Thymus (tissue), 14 donors: ENCODE measurements at places on chromosomes 6 and 20. TPM values are rescaled to one million over a fixed set of nuclear protein-coding genes. Genes with fewer than 3 reads are reported as not detected.
A peak's percentile ranks its signal among the peaks of the same experiment; 100 is the strongest.

LAMA4 gene
- total RNA-seq = 15.2 TPM

KCTD20 gene
- 49.9 TPM for total RNA-seq

BPIFB2 gene
- total RNA-seq = 0.05 TPM

PRICKLE4 gene
- total RNA-seq = 0.38 TPM

TREML1 gene
- total RNA-seq = 2.3 TPM

AVP gene
- 0.33 TPM for total RNA-seq

DNA sequence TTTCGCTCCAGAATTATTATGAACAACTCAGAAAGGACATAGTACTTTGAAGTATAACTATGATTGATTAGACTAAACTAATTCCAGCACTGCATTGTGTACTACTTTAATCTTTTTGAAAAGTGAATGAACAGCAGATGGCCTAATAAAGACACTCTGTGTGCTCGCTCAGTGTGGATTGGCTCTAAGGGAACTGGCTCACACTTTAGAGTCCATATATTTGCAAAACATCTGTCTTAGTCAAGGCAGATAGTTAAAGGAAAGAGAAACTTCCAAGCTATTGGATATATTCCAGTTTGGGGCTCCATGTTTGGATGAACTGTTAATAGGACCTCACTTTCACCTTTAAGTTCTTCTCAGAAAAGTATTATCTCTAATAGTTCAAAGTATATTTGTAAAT lies 218.9 kb downstream of the EYA4 start:
- no peak overlapping the region for H3K4me3 ChIP-seq
- H3K36me3 ChIP-seq = no peaks in the 10 kb centered on the region
- H3K4me1 ChIP-seq = no peaks in the 10 kb centered on the region
- H3K27ac ChIP-seq = no peak overlapping the region
- no peak for DNase-seq
- H3K27me3 ChIP-seq = no peaks in the 10 kb centered on the region

DNA sequence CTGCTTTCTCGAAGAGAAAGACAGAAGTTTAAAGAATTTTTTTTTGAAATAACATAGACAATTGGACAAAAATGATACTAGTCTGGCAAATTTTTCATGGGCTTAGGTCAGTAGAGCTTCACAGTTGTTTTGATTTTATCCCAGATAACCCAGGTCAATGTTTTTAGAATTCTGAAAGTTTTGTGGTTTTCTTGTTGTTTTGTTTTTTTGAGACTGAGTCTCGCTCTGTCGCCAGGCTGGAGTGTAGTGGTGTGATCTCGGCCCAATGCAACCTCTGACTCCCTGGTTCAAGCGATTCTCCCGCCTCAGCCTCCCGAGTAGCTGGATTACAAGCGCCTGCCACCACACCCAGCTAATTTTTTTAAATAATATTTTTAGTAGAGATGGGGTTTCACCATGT lies 22.8 kb downstream of the KIF13A start:
- DNase-seq = no peak
- no peak overlapping the region for H3K4me3 ChIP-seq
- H3K27ac ChIP-seq = no peak overlapping the region
- H3K27me3 ChIP-seq = no peaks in the 10 kb centered on the region
- no peaks in the 10 kb centered on the region for H3K36me3 ChIP-seq
- no peaks in the 10 kb centered on the region for H3K4me1 ChIP-seq

- no peaks in the 10 kb centered on the region for H3K4me1 ChIP-seq
- H3K27ac ChIP-seq = no peak overlapping the region
- H3K27me3 ChIP-seq = no peaks in the 10 kb centered on the region
- no peak overlapping the region for H3K4me3 ChIP-seq
Observed at GRCh38 chr6:103979308-103979707, 880.4 kb downstream of the HACE1 start.

- no peaks in the 10 kb centered on the region for H3K36me3 ChIP-seq
- no peak for DNase-seq
- no peak overlapping the region for H3K27ac ChIP-seq
Observed at GRCh38 chr20:35225319-35226125, 968 bp upstream of the MMP24 start.

GRCh38 chr20:5608104-5608441 lies 142.1 kb upstream of the SHLD1 start:
- peak overlapping the region; percentile 42 for H3K4me3 ChIP-seq
- H3K36me3 ChIP-seq = peaks cover 2% of the 10 kb centered on the region
- no peaks in the 10 kb centered on the region for H3K27me3 ChIP-seq
- peak overlapping the region; percentile 65 for H3K27ac ChIP-seq
- no peak for DNase-seq

DNA sequence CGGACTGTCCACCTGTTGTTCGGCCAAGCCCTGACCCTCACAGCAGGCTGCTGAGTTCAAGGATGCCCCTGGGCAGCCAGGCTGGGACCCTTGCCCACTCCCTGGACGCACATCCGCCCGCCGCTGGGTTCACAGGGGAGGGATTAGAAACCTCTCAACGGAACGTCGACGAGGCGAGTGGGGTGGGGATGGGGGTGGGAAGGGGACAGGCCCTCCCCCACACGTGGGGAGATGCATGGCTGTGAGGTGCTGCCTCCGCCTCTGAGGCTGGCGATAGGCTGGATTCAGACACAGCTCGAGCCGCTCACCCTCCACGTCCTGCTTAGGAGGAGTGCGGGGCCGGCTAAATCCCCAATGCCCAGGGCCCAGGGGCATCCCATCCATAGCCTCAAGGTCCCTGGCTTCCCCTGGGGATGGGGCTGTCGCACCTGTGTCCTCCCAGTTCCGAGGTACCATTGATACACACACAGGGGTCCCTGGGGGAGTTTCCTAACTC lies 90.6 kb upstream of the BHLHE23 start:
- H3K27me3 ChIP-seq = peaks cover 49% of the 10 kb centered on the region
- H3K36me3 ChIP-seq = no peaks in the 10 kb centered on the region
- no peaks in the 10 kb centered on the region for H3K4me1 ChIP-seq
- no peak for DNase-seq

- peaks cover 22% of the 10 kb centered on the region for H3K4me1 ChIP-seq
- no peak overlapping the region for H3K4me3 ChIP-seq
- no peaks in the 10 kb centered on the region for H3K36me3 ChIP-seq
- no peak overlapping the region for H3K27ac ChIP-seq
- no peak for DNase-seq
- H3K27me3 ChIP-seq = no peaks in the 10 kb centered on the region
Observed at GRCh38 chr6:149061930-149062329, 255.6 kb upstream of the TAB2 start.

DNA sequence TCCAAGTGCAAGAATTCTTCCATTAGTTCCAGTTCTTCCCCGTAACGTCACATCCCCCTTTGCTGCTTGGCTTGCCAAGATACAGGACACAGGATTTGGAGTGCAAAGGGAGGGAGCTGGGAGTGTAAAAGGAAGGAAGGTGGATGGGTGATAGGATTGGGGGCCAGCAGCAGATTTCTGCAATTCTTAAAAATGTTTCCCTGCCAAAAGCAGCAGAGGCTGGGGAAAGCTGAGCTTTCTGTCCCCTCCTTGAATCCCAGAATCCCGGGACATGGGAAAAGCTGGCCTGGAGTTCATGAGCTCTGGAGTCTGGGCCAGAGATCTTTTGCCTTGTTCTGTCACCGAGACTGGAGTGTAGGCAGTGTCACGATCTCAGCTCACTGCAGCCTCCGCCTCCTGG lies 60.0 kb upstream of the EPB41L1 start:
- no peaks in the 10 kb centered on the region for H3K36me3 ChIP-seq
- peaks cover 34% of the 10 kb centered on the region for H3K27me3 ChIP-seq
- H3K4me3 ChIP-seq = no peak overlapping the region

GRCh38 chr6:6191476-6191875 lies 129.0 kb downstream of the F13A1 start:
- H3K36me3 ChIP-seq = no peaks in the 10 kb centered on the region
- H3K27me3 ChIP-seq = no peaks in the 10 kb centered on the region
- H3K4me3 ChIP-seq = no peak overlapping the region
- DNase-seq = no peak
- no peaks in the 10 kb centered on the region for H3K4me1 ChIP-seq

DNA sequence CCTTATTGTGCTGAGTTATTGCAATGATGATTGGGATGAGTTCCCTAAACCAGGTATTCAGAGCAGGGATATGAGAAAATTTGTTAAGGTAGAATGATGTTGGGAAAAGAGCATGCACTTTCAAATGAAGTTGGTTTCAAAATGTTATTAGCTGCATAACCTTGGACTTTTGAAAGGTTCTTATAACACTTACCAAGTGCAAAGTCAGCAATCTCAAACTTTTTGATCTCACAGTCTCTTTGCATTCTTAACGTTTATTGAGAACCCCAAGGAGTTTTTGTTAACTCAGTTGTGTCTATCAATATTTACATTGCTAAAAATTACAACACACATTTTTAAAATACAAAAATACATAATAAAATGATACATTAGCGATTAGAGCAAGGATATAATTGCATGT lies 802.4 kb downstream of the PHF3 start:
- no peaks in the 10 kb centered on the region for H3K27me3 ChIP-seq
- no peak overlapping the region for H3K4me3 ChIP-seq
- no peaks in the 10 kb centered on the region for H3K36me3 ChIP-seq
- no peak overlapping the region for H3K27ac ChIP-seq
- no peaks in the 10 kb centered on the region for H3K4me1 ChIP-seq
- DNase-seq = no peak

- no peaks in the 10 kb centered on the region for H3K36me3 ChIP-seq
- H3K27ac ChIP-seq = no peak overlapping the region
- no peaks in the 10 kb centered on the region for H3K27me3 ChIP-seq
Observed at GRCh38 chr20:59752704-59753460, 148.5 kb downstream of the PHACTR3 start.

DNA sequence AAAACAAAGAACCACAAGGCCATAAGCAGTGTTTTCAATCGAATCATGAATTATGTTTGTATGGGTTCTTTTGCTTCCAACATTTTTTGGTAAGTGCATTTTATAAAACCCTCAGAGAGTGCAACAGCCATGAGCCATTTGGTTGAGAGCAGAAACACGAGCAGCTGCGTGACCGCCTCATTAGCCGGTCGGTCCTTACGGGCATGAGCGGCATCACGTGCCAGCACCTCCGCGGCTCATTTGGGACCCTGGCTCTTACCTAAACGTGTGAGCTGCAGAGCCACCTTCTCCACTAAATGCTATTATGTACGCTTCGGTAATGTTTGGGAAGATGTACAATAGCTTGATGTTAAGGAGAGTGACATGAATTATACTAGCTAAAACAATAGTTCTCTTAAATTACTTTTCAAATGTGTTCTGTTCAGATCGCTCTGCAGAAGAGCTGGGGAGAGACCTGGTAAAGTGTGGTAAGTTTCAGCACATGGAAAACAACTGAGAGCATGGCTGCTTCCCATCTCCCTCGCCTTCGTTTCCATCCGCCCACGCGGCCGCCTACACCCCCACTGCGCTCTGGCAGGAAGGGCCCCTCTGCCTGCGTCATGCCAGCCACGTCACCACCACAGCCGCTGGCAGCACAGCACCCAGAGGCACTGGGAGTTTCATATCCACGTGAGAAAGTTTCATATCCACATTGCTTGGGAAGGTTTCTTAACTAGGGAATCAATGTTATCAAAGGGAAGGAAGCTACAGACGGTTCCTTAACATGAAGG lies 23.7 kb upstream of the PDE10A start:
- no peaks in the 10 kb centered on the region for H3K4me1 ChIP-seq
- no peaks in the 10 kb centered on the region for H3K27me3 ChIP-seq
- no peak overlapping the region for H3K27ac ChIP-seq
- no peaks in the 10 kb centered on the region for H3K36me3 ChIP-seq
- no peak for DNase-seq

DNA sequence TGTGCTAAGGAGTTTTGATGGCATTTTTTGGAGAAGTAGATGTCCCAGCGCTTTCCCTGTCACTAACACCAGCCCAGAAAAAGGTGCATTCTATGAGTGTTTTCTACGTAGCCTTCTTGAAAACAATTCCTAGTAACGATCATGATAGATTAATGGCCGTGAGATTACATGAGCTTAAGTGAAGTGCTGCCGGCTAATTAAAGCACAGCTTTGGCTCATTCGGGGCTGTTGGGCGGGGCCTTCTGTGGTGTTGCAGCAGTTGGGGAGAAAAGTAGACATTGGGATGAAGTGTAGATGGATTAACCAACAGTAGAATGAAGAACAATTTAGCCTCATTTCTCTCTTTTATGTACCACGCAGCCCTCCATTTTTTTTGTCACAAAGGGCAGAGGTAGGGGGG lies 20.8 kb upstream of the TRAF3IP2 start:
- H3K27ac ChIP-seq = no peak overlapping the region
- H3K4me1 ChIP-seq = no peaks in the 10 kb centered on the region
- DNase-seq = no peak
- no peak overlapping the region for H3K4me3 ChIP-seq
- no peaks in the 10 kb centered on the region for H3K36me3 ChIP-seq
- no peaks in the 10 kb centered on the region for H3K27me3 ChIP-seq

GRCh38 chr6:74731931-74732330 lies 473.9 kb downstream of the COL12A1 start:
- H3K27ac ChIP-seq = no peak overlapping the region
- no peaks in the 10 kb centered on the region for H3K4me1 ChIP-seq
- H3K4me3 ChIP-seq = no peak overlapping the region
- DNase-seq = no peak

- peaks cover 33% of the 10 kb centered on the region for H3K27me3 ChIP-seq
- H3K4me3 ChIP-seq = no peak overlapping the region
- H3K4me1 ChIP-seq = no peaks in the 10 kb centered on the region
- no peaks in the 10 kb centered on the region for H3K36me3 ChIP-seq
Observed at GRCh38 chr20:709423-709822, 33.8 kb upstream of the SCRT2 start.

DNA sequence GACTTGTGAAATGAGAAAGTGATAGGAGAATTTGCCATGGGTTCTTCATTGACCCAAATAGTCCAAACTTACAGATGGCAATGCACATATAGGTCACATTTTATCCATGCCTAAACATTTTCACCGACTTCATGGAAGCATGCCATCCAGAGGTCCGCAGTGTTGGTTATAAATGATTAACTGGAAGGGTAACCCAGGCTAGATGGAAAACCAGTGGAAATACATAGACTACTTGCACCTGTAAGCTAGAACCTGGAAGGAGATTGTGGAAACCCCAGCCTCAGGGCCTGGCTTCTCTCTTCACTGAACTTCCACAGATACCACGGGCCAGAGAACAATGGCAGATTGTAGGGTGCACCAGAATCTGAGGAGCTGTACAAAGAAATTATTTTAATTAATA lies 103.8 kb upstream of the SYNDIG1 start:
- no peak for DNase-seq
- no peaks in the 10 kb centered on the region for H3K36me3 ChIP-seq
- no peak overlapping the region for H3K4me3 ChIP-seq
- no peak overlapping the region for H3K27ac ChIP-seq
- no peaks in the 10 kb centered on the region for H3K27me3 ChIP-seq

GRCh38 chr20:43667341-43668132 lies 623 bp downstream of the MYBL2 start:
- H3K27ac ChIP-seq = no peak overlapping the region
- H3K4me1 ChIP-seq = peaks cover 10% of the 10 kb centered on the region
- no peak for DNase-seq

DNA sequence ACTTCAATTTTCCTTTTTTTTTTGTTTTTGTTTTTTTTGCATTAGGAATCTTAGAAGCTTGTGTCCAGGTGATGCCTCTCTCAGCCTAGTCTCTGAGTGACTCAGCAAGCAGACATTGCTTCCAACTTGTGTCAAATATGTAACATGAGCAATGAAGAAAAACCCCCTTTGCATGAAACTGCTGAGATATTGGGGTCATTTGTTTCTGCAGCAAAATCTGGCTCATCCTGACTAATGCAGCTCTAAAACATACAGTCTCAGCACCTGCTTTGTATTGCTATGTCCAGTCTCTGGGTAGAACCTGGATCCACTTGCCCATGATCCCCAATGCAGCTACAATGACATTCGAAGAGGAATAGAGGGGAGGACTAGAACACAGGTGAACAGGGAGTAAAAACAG lies 55.7 kb upstream of the LRFN2 start:
- peaks cover 10% of the 10 kb centered on the region for H3K4me1 ChIP-seq
- H3K27me3 ChIP-seq = no peaks in the 10 kb centered on the region
- no peaks in the 10 kb centered on the region for H3K36me3 ChIP-seq
- no peak for DNase-seq
- no peak overlapping the region for H3K27ac ChIP-seq
